Stomach (tissue), 19 donors: ENCODE measurements at places on chromosomes 2 and 18.
A peak's percentile ranks its signal among the peaks of the same experiment; 100 is the strongest.

GRCh38 chr2:205868773-205869333 lies 186.6 kb downstream of the NRP2 start:
- DNase-seq, result no peak
- H3K27ac ChIP-seq, result no peak overlapping the region
- peaks cover 7% of the 10 kb centered on the region for H3K4me1 ChIP-seq
- no peaks in the 10 kb centered on the region for H3K27me3 ChIP-seq
- no peaks in the 10 kb centered on the region for H3K36me3 ChIP-seq
- no peak overlapping the region for H3K4me3 ChIP-seq

DNA sequence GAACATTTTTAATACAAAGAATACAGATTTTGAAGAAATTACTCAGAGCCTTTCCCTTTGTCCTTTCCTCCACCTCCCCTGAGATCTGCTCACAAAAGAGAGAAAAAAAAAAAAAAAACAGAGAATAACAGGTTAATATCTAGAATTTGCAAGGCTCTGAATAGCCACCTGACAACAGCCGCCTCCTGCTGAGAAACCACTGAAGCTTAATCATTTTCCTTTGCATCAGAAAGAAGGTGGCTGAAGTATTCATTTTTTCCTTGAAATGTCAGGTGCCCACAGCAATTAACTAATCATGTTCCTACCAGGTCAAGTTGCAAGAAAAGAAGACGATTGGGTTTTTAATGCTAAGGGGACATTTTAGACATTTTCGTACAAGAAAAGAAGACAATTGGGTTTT lies 21.2 kb downstream of the CNTNAP5 start:
- H3K36me3 ChIP-seq, result no peaks in the 10 kb centered on the region
- no peak overlapping the region for H3K4me3 ChIP-seq
- H3K27me3 ChIP-seq, result no peaks in the 10 kb centered on the region
- H3K27ac ChIP-seq, result no peak overlapping the region
- H3K4me1 ChIP-seq, result no peaks in the 10 kb centered on the region

- peaks cover 10% of the 10 kb centered on the region for H3K36me3 ChIP-seq
- peak within 1 kb of the TSS; percentile 69 for H3K4me3 ChIP-seq
- peak; percentile 90 for DNase-seq
- peaks cover 26% of the 10 kb centered on the region for H3K4me1 ChIP-seq
- H3K27ac ChIP-seq, result peak within 1 kb of the TSS; percentile 90
These were observed at the start of gene ENOSF1 for GRCh38 chr18:712401-713134. ENOSF1 (minus strand) TSS chr18:712630; CDS start chr18:712587, 43 bp downstream.

- no peak for DNase-seq
- H3K4me3 ChIP-seq, result no peak overlapping the region
- no peaks in the 10 kb centered on the region for H3K27me3 ChIP-seq
These were observed 165.9 kb upstream of the SPRED2 start for GRCh38 chr2:65598264-65598663.

DNA sequence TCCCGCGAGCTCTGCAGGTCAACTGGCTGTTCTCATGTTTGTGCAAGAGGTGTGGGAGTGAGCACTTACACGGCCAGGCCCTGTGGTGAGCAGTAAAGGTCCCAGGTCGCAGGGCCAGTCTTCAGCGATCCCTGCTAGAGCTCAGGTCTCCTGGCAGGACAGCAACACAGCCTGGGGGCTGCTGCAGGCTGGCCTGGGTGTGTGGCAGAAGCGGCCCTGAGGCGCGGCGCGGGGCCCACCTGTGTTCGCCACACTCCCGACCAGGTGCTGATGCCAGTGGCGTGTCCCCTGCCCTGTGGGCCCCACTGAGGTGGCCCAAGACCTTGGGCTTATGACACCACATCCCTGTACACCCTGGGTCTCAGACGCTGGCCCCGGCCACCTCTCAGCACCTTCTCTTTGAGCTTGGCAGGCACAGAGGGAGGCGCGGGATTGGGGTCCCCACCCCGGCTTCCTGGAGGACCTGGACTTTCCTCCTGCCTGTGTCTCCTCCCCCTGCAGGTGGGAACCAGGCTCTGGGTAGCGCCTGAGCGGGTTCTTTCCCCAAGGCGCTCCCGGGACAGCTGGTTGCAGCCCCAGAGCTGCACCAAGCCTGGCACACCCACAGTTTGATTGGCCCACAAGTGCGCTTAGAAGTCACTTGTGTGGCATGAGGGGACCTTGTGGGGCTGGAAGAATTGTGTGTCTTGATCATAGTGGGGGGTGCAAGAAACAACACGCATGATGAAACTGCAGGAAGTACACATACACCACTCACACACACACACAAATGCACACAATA lies 59.2 kb downstream of the TWIST2 start:
- H3K36me3 ChIP-seq, result no peaks in the 10 kb centered on the region
- DNase-seq, result no peak
- H3K27ac ChIP-seq, result no peak overlapping the region
- H3K4me1 ChIP-seq, result peaks cover 3% of the 10 kb centered on the region
- no peak overlapping the region for H3K4me3 ChIP-seq

- no peaks in the 10 kb centered on the region for H3K4me1 ChIP-seq
- no peak overlapping the region for H3K27ac ChIP-seq
- H3K27me3 ChIP-seq, result no peaks in the 10 kb centered on the region
- no peak overlapping the region for H3K4me3 ChIP-seq
- H3K36me3 ChIP-seq, result no peaks in the 10 kb centered on the region
These were observed 64.1 kb upstream of the ACVR1C start for GRCh38 chr2:157692768-157693167.

- no peak overlapping the region for H3K4me3 ChIP-seq
- H3K27me3 ChIP-seq, result no peaks in the 10 kb centered on the region
- no peak for DNase-seq
- no peaks in the 10 kb centered on the region for H3K36me3 ChIP-seq
- H3K4me1 ChIP-seq, result no peaks in the 10 kb centered on the region
- no peak overlapping the region for H3K27ac ChIP-seq
These were observed 135.7 kb upstream of the NDUFV2 start for GRCh38 chr18:8966821-8967220.

DNA sequence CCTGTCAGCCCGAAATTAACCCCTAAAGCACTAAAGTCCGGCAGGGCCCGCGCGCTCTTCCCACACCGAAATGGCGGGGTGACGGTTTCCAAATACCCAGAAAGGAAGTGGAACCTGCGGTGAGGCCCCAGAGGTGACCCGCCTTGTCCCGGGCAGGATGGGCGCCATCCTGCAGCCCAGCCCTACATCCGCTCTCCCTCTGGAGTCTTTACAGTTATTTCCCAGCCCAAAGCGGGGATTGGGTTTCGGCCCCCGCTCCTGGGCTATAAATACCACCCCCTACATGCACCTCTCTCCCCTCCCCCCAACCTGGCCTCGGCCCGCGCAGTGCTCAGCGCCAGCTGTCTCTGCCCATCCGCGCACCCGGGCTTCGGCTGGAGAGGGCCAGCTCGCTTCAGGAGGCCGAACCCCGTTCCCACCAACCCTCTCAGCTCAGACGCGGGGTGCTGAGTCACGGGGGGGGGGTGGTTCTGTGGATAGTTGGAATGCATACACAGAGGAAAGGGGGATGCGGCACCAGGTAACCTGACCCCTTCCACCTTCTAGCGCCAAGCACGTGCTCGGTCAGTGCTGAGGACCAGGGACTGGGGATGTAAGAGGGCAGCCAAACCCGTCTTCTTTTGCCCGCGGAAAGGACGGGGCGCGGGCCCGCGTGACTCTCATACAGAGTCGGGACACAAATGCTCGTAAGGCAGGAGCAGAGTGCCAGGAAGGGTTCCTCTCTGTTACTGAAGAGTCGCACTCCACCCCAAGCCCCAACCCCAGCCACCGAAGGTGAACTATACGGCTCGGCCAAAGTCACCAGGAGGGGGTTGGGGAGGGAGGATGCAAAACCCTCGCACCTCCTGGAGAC lies at the start of gene TUBA4B:
Gene TUBA4B, plus strand, starts transcription at position 344 of the 853 bp plus-strand sequence. Its CDS starts 165 bp downstream, at position 509.
- peaks cover 3% of the 10 kb centered on the region for H3K27me3 ChIP-seq
- H3K27ac ChIP-seq, result peak within 1 kb of the TSS; percentile 97
- peaks cover 19% of the 10 kb centered on the region for H3K36me3 ChIP-seq
- H3K4me3 ChIP-seq, result peak within 1 kb of the TSS; percentile 73
- DNase-seq, result peak; percentile 50

DNA sequence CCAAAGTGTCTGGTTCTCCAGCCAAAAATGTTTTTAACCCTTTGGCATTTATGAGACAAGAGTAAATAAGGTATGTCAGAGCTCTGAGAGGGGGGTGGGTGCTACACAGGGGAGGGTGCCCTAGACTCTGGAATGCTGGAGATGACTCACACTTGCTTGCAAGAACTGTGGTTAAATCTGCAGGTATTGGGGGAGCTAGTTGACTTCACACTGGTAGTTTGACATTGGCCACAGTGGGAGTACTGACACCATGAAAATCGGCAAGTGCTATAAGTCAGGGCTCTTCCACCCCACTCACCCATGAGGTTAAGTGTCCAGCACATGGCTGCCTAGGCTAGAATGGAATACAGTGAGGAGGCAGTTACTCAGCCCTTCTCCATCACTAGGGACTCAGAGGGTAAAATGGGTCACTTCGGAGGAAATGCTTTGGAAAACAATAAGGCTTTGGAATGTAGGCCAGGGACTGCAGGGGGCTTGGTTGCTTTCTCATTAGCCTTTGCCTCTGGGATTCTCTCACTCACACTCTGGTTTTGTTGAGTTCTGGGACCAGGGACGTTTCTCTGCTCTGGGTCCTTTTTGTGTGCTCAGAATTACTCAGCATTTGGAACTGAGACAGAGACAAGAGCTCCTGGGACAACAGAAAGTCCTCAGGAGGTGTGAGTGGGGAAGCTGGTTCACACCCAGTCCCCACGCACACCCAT lies 91.6 kb downstream of the ACKR3 start:
- no peak overlapping the region for H3K4me3 ChIP-seq
- no peaks in the 10 kb centered on the region for H3K27me3 ChIP-seq
- H3K4me1 ChIP-seq, result no peaks in the 10 kb centered on the region
- peak overlapping the region; percentile 42 for H3K27ac ChIP-seq
- DNase-seq, result no peak

DNA sequence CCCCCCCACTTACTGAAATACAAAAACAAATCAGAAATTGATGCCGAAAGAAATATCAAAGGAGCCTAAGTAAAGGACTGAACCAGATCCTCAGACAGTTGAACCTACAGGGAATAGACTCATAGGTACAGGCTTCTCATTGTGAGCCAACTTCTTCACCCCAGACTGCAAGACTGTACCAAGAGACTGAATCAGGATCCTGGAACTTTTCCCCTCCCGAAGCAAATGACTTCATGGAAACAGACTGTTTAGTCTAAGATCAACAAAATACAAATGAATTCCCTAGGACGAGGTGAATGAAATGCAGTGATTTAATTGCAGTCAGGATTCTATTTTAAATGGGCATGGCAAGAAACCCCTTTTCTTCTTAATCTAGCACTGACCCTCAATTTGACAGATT lies 53.6 kb upstream of the RNF152 start:
- DNase-seq, result no peak
- no peaks in the 10 kb centered on the region for H3K36me3 ChIP-seq
- H3K4me1 ChIP-seq, result no peaks in the 10 kb centered on the region
- no peak overlapping the region for H3K27ac ChIP-seq
- H3K27me3 ChIP-seq, result no peaks in the 10 kb centered on the region

GRCh38 chr2:30234180-30234971 lies 3.0 kb downstream of the LBH start:
- DNase-seq, result peak; percentile 61
- peak overlapping the region; percentile 93 for H3K27ac ChIP-seq
- peaks cover 63% of the 10 kb centered on the region for H3K4me1 ChIP-seq
- H3K27me3 ChIP-seq, result no peaks in the 10 kb centered on the region
- H3K4me3 ChIP-seq, result peak overlapping the region; percentile 11

DNA sequence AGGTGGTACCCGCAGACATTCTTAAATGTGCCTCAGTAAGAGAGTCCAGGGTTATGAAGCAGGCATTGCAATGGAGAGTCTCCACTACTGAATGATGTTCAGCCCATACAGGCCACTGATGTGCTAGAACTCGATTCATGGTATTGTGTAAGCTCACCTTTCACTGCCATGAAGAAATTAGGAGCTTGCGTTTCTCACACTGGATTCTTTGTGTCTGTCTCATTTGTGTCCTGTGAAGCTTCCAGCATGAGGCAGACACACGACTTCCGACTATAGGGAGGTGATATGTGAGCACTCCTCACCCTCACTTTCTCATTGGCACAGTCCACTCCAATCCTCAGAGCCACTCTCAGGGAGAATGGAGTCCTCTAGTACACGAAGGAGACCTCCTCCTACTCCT lies 677.4 kb upstream of the RAB6C start:
- no peak for DNase-seq
- no peaks in the 10 kb centered on the region for H3K27me3 ChIP-seq
- no peak overlapping the region for H3K4me3 ChIP-seq
- H3K4me1 ChIP-seq, result peaks cover 12% of the 10 kb centered on the region
- no peak overlapping the region for H3K27ac ChIP-seq

DNA sequence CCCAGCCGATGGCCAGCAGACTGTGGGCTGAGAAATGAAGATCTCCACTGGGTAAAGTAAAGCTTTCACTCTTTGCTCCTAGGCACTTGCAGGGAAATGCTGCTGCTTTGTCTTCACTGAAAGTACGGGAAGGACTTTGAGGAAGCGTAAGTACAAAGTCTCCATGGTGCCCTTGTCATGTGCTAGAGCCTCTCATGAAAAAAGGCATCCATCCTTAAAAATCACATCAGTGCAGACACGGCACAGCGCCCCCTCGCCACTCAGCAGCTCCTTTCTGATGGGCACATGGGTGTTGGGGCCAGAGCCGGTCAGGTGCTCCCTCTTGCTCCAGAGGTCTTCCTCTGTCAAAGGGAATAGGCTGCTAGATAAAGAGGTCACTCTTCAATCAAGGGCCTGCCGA lies 109.0 kb upstream of the STPG4 start:
- H3K27ac ChIP-seq, result no peak overlapping the region
- no peak overlapping the region for H3K4me3 ChIP-seq
- no peaks in the 10 kb centered on the region for H3K4me1 ChIP-seq
- H3K36me3 ChIP-seq, result no peaks in the 10 kb centered on the region
- H3K27me3 ChIP-seq, result no peaks in the 10 kb centered on the region
- no peak for DNase-seq

DNA sequence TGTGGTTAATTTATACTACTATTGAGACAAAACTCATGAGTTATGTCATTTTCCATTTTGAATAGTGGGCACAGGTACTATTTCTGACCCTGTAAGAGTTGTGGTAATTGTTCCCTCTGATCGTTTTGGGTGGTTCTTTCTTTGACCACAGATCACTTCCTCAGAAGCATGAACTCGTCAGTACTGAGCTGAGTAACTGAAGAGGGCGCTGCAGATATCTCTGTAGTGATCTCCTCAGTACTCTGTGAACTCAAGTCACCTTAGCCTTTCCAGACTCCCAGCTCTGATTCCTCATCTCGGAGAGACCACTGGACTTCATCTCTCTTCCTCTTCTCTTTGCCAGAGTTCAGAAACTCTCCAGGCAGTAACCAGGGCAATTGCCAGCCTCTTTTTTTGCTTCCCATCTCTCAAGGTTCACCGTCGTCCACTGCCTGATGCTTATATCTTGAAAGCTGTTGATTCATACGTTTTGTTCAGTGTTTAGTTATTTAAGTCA lies 9.4 kb upstream of the IL1RL1 start:
- H3K36me3 ChIP-seq, result no peaks in the 10 kb centered on the region
- no peak overlapping the region for H3K4me3 ChIP-seq
- no peak overlapping the region for H3K27ac ChIP-seq
- no peaks in the 10 kb centered on the region for H3K4me1 ChIP-seq
- DNase-seq, result no peak
- no peaks in the 10 kb centered on the region for H3K27me3 ChIP-seq

GRCh38 chr2:105731511-105731910 lies 13.2 kb upstream of the NCK2 start:
- no peak for DNase-seq
- no peaks in the 10 kb centered on the region for H3K36me3 ChIP-seq
- no peaks in the 10 kb centered on the region for H3K4me1 ChIP-seq
- no peak overlapping the region for H3K27ac ChIP-seq

- H3K4me1 ChIP-seq, result no peaks in the 10 kb centered on the region
- H3K27me3 ChIP-seq, result no peaks in the 10 kb centered on the region
- DNase-seq, result no peak
- H3K36me3 ChIP-seq, result no peaks in the 10 kb centered on the region
- H3K27ac ChIP-seq, result no peak overlapping the region
- no peak overlapping the region for H3K4me3 ChIP-seq
These were observed 17.5 kb downstream of the ACAA2 start for GRCh38 chr18:49795612-49796552.
